ENCODE measurements at places on chromosomes 12 and 14.

DNA sequence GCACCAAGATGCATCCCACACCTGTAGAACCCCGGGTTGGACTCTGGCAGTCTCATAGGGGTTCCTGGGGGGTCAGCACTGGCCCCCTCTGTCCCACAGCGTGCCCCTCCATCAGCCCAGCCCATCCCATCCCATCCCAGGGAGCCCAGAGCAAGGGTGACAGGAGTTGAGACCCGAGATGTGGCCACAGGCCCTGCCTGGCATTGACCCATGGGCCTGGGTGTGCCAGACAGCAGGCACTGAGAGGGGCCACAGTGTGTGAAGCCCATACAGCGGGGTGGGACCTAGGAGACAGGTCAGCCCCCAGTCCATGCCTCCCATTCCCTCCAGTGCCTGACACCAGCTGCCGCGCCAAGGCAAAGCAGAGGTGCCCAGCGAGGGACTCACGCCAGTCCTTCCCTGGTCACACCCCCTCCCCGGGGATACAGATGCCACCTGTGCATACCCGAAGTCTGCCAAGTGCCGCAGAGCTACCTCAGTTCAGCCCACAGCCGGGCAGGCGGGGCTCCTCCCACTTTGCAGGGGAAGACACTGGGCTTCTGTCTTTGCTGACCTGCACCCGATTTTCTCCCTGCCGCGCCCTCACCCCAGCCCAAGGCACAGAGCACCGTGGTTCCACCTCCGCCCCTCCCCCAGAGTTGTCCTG is 50.4 kb downstream of the CYP46A1 start:
- DNase-seq: no peak

GRCh38 chr14:24194186-24194872 is 912 bp downstream of the TM9SF1 start:
- DNase-seq: no peak

DNA sequence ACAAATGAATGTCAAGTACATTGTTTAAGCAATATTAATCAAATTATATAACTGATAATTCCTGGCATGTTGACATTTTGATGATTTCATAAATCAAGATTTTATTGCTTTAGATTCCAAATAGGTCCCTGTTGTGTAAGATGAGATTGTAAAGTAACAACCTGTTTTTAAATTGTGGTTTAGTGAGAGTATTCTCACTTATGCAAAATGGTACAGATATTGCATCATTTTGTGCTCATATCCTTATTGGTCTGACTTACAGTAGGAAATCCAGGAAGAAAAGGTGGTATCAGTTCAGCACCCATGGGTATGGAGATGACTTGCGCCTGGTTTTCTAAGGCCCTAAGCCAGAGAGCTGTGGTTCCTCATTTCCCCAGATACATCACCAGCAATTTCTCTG is 165.5 kb downstream of the KIF21A start:
- no peak for DNase-seq

DNA sequence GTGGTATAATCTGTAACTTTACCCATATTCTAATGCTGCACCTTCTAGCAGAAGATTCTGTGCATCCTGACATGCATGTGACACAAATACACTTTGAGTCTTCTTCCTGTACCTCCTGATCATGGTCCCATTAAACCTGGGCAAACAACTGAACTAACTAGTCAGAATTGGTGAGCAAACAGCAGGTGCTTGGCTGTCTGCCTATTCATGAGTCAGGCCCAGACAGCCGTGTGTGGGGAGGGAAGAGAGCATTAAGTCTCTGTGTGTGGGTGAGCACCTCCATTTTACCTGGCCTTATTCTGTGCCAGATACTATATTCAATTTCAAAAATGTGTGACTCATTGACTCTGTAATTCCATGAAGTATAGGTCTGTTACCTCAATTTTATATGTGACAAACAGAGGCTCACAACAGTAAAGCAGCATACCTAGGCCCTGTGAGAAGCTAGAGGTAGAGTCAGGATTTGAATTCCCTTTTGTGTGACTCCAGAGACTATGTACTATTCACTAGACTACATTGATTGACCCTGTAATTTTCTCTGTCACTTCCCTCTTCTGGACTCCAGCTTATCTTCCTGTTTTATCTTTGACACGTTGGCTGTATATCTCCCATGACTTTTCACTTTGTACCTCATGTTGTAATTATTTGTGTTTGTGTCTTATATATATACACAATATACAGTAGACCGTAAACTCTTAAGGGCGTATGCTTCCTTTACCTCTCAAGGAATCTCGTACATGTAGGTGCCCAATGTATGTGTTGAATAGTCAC is 32.2 kb downstream of the SUSD6 start:
- DNase-seq: no peak

- no peak for DNase-seq
These were observed 373.4 kb downstream of the NUAK1 start for GRCh38 chr12:105765053-105766014.

DNA sequence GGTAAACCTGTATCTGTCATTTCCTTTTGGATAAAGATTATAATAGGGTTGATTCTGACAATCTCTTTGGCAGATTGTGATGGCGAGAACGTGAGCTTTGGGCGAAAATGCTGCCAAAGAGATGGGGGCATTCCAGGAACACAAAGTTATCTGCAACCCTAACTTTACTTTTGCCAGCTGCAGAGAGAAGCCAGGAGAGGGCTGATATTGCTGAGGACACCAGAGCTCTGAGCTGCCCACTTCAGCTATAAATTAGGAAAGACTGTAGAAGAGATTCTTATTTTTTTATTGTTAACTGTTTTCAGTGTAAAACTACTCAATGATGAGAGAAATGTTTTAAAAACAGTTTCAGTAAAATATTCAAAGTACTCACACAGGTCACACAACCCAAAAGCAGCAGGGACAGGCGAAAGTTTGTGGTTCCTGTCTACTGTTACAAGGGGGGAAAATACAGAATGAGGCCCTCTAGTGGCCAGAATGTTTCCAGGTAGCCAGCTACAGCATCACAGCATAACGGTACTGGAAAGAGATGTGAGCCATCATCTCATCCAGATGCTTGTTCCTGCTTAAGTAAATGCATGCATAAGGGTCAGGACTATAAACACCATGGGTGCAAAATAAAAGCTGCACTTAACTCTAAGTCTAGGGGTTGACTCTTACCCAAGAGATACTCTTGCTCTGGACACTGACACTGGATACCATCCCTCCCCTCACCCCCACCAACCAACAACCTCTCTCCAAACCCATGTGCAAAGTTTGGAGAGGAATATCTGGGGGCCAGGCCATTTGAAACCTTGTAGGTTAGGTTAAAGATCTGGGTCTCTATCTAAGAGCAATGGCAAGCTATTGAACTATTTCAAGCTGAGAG is 498.4 kb downstream of the RMST start:
- DNase-seq: no peak

DNA sequence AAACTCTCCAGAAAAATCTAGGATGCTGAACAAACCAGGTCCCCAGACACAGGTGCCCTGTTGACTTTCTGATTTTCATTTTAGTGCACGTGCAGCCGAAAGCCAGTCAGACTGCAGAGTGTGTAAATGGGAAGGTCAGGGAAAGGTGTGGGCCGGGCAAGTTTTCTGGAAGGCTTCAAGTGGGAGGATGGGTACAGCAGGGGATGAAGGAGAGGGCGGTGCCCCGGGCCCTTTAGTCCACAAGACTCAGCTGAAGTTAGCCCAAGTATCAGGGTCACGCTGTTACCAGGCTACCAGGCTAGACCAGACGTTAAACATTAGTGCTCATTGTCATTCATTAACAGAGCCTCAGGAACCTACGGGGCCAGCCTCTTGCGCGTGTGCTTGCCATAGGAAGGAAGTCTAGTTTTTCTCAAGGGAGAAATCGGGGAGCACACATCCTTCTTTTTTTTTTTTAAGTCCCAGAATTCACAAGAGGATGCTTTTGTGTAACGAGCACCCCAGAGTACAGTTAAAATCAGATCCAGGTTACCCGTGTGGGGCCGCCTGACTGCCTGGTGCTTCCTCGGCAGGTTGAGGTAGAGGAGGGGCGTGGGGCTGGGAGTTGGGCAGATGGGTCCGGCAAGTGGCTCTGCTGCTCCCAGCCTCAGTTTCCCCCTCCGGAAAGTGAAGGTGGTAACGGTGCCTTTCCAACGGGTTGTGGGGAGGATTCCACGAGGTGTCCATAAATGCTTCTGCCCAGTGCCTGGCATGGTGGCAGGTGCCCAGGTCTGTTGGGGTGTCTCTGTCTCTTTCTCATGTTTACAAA is 19.1 kb downstream of the BCL7A start:
- no peak for DNase-seq

- DNase-seq: no peak
These were observed at the start of gene TMEM179 for GRCh38 chr14:104604458-104605449. Gene TMEM179, minus strand, starts transcription at chr14:104604772. Its CDS starts 31 bp downstream, at chr14:104604741.

DNA sequence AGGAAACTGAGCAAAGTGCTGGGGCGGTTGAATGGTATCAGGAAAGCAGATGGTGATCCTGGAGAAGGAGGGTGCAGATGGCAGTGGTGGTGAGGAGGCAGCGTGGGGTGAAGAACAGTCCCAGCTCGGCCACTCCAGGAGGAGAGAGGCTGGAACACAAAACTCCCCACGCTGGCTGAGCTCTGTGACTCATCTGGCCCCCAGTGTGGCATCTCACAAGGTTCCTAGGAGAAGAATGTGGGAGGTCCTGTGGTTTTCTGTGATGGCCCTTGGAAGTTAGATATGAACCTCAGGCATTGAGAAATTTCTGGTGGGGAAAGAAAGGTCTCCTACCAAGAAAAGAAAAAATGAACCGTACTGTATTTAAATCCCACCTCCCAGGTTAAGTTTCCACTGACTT is 8.0 kb upstream of the NRXN3 start:
- no peak for DNase-seq

GRCh38 chr14:96270565-96271420 is 14.8 kb downstream of the BDKRB1 start:
- no peak for DNase-seq

DNA sequence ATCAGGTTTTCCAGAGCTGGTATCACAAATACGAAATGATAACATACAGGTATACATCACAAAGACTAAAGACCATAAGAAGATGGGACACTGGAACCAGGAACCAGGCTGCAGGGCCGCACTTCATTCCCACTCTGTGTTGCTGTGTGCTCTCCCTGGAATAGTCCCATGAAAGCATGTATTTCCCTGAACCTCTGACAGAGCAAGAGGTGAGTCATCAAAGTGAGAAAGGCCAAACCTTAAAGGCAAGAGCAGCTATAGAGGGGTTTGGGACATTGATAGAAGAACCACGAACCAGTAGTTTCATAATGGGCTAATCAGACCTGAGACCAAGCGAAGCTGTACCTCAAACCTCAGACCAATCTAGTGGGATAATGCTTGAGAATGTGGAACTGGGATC is 283.0 kb upstream of the PRKD1 start:
- DNase-seq: no peak

- no peak for DNase-seq
These were observed 266.9 kb downstream of the PPFIA2 start for GRCh38 chr12:81492131-81492720.

DNA sequence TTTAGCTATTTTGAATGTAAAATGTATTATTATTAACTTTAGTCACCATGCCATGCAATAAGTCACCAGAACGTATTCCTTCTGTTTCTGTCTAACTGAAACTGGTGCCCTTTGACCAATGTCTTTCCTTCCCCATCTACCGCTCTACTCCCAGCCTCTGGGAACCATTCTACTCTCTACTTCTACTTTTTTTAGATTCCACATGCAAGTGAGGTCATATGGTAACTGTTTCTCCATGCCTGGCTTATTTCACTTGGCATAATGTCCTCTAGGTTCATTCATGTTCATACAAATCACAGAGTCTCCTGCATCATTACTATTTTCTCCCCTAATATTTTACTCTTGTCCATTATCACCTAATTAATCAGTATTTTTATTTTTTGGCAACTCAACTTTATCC is 160.1 kb downstream of the TMX1 start:
- no peak for DNase-seq

DNA sequence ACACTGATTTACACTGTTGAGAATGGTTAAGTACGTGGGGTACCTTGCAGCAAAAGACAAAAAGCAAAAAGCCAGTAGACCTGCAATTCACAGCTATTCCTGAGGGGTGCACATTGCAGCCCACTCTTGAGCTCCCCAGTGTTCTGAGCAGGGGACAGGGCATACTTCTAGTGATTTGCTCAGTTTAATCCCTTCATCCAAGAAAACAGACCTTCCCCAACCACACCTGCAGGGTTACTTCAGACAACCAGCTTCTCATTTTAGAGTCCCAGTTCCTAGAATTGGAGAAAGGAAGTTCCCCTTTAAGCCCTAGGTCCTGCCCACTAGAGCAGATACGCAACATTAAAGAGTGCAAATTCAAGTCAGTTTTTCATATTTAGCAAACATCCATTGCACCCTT is 3.6 kb upstream of the WSB2 start:
- no peak for DNase-seq

Data from T-helper 2 cell (primary cell).